GM23338 (cell line): ENCODE measurements at places on chromosomes 1 and 21.

DNA sequence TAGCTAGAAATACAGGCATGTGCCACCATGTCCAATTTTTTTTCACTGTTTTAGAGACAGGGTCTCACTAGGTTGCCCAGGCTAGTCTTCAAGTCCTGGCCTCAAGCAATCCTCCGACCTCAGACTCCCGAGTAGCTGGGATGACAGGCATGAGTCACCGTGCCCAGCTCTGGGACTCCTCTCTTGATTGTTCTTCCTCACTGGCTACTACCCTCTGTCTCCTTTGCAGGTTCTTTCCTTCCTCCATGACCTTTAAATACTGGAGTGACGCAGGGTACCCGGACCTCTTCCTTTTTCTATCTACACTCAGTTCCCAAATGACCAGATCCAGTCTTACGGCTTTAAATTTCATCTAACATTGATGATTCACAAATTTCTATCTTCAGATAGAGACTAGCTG is 34.9 kb downstream of the ASH1L start:
- H3K4me3 ChIP-seq: no peak overlapping the region
- H3K27ac ChIP-seq: no peak overlapping the region
- DNase-seq: no peak
- H3K36me3 ChIP-seq: no peaks in the 10 kb centered on the region

DNA sequence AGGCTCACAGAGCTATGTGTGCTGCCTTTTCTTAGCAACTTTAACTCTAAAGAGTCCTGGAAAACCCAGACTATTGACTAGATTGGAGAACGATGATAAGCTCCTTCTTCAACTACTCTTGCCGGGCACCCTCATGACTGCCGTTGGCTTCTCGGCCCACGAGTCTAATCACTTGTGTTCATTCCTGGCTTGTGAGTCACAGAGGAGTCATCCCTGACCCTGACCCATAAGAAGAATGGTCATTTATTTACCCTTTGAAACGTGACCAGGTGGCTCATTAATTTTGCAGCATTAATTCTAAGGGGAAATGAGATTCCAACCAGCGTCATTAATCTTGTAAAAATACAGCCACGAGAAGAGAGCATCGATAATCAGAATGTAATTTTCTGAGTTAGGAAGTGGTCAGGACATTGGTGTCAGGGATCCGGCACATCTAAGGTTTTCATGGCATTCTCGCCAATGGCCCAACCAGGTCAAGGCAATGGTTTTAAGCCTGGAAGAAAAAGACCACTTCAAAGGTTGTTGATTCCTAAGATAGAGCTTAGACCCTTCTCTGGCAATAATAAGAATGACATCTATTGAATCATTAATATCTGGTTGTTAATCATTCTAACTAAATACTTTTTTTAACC is 183.6 kb upstream of the RUNX1 start:
- no peak overlapping the region for H3K27ac ChIP-seq
- no peaks in the 10 kb centered on the region; the same call in 1 of the 2 replicates for H3K4me1 ChIP-seq
- DNase-seq: no peak
- H3K27me3 ChIP-seq: no peaks in the 10 kb centered on the region
- H3K36me3 ChIP-seq: no peaks in the 10 kb centered on the region

DNA sequence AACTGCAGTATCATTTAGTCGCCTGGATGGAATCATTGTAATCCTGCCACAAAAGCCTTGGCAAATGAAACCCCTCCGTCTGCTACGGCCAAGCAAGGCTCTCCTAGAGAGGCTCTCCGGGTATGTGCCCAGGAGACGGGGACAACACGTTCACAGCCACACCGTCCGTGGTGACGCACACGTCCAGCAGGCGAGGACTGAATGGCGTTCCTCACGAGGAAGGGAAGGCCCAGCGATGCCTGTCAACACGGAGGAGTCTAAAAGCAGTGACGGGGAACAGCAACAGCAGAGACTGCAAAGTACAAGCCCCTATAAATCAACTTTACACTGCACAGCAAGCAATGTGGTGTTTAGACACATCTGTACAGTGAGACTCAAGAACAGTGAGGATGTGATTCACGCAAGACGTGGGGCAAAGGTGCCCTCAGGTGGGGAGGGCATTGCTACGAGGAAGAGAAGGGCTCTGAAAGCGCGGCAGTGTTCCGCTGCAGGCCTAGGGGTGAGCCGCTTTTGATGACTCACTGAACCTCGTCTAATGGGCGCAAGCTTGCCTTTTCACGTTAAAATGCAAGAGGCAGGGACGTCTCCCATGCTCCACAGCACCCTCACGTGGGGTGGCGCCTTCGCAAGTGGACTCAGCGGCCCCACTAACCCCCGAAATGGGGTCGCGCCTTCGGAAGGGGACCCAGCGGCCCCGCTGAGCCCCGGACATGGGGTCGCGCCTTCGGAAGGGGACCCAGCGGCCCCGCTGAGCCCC is 6.8 kb downstream of the WRAP73 start:
- H3K4me3 ChIP-seq: no peak overlapping the region
- 0 out of 2 replicates have a peak, but pooled peaks cover 17% of the 10 kb centered on the region for H3K36me3 ChIP-seq
- H3K27ac ChIP-seq: no peak overlapping the region
- H3K4me1 ChIP-seq: no peaks in the 10 kb centered on the region

- H3K27me3 ChIP-seq: no peaks in the 10 kb centered on the region
- H3K36me3 ChIP-seq: no peaks in the 10 kb centered on the region
- H3K27ac ChIP-seq: no peak overlapping the region
Measured at GRCh38 chr1:52970149-52970548, 43.1 kb downstream of the SCP2 start.

GRCh38 chr1:208433971-208434370 is 189.8 kb upstream of the PLXNA2 start:
- no peak for DNase-seq
- H3K4me1 ChIP-seq: peaks cover 11% of the 10 kb centered on the region
- no peaks in the 10 kb centered on the region for H3K36me3 ChIP-seq
- H3K27me3 ChIP-seq: no peaks in the 10 kb centered on the region

GRCh38 chr1:114144016-114144415 is 9.7 kb downstream of the SYT6 start:
- no peaks in the 10 kb centered on the region for H3K27me3 ChIP-seq
- H3K4me1 ChIP-seq: peaks cover 49% of the 10 kb centered on the region
- H3K4me3 ChIP-seq: no peak overlapping the region
- 0 out of 2 replicates have a peak overlapping the region, but pooled peaks have one; percentile 51 for H3K27ac ChIP-seq
- H3K36me3 ChIP-seq: 0 out of 2 replicates have a peak, but pooled peaks cover 9% of the 10 kb centered on the region

DNA sequence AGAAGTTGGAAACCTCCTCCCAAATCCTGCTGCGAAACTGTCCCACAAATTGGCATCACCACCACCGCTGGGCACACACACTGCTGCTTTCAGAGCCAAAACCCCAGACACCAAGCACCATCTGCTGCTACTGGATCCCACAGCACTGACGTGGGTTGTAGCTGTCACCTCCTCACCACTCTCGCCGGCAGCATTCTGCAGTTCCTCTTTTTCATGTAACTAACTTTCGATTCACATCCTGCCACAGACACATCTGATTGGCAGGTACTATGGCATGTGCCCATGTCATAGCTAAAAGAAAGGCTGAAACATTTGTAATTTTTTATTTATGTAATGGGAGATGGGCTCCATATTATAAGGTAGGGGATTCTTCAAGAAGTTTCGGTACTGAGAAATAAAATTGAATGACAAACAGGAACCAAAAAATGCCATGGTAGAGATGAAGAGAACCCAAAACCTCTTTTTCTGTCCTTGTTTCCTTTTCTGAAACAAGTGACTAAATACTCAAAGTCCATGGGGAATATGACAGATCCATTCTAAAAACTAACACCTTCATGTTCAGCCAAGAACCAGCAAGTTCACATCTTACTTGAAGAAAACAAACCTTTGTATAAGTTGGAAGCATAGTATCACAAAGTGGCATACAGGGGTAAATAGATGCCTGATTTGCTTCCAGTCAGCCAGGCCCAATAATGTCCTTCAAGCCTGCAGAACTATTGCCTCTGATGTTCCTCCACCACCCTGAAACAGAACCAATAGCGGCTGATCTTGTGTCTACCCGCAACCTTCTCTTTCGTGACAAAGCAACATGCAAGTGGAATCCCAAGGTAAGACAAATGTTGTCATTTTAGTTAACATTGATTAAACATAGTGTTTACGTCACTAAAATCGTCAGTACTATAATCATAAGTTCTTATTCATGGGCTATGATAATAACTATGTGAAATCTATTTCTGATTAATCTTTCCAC is 26.6 kb upstream of the RGS13 start:
- DNase-seq: no peak
- H3K36me3 ChIP-seq: no peaks in the 10 kb centered on the region
- H3K4me3 ChIP-seq: no peak overlapping the region

DNA sequence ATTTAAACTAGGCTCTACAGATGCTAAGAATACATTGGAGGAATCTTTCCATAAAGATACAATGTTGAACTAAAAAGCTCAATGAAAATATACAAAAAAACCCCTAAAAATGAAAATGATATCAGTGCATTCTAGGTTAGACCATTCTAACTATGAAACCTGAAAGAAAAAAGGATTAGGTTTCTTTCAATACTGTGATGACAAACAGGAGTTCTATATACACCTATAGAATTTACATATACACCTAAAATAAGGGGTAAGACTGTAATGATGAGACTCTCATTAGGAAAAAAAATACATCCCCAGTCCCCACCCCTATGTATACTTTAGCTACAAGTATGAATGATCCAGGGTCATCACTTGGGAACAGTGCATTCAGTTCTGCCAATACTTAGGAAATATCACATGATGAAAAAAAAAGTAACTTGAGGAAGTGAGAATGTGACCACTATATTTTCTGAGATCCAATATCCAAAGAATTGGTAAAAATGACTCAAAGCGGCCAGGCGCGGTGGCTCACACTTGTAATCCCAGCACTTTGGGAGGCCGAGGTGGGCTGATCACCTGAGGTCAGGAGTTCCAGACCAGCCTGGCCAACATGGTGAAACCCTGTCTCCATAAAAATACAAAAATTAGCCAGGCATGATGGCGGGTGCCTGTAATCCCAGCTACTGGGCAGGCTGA is 26.3 kb downstream of the SELENOF start:
- no peaks in the 10 kb centered on the region for H3K4me1 ChIP-seq
- H3K27ac ChIP-seq: no peak overlapping the region
- no peak for DNase-seq
- H3K27me3 ChIP-seq: no peaks in the 10 kb centered on the region
- H3K36me3 ChIP-seq: no peaks in the 10 kb centered on the region

DNA sequence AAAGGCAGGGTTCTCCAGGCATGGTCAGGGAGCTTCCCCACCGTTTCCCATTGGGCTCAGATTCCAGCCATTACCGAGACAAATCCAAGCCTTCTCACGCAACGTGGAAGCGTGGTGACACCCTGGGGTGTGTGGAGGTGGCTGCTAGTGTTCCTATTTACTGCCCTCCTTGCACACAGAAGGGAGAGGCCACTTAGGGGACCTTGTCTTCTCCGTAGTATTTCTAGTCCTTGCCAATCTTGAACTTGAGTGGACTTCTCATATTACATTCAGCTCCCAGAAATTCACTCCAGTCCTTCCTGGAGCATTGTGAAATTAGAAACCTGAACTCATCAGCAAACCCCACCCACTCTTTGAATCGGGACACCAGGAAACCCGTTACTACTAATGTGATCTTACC is 131.6 kb downstream of the AJAP1 start:
- H3K27me3 ChIP-seq: no peaks in the 10 kb centered on the region
- no peak overlapping the region for H3K27ac ChIP-seq
- H3K4me3 ChIP-seq: no peak overlapping the region

- no peak overlapping the region for H3K4me3 ChIP-seq
- H3K27ac ChIP-seq: no peak overlapping the region
- H3K36me3 ChIP-seq: no peaks in the 10 kb centered on the region; the same call in 1 of the 2 replicates
- no peaks in the 10 kb centered on the region for H3K4me1 ChIP-seq
- DNase-seq: no peak
- no peaks in the 10 kb centered on the region for H3K27me3 ChIP-seq
Measured at GRCh38 chr1:4681026-4681425, 26.6 kb downstream of the AJAP1 start.

DNA sequence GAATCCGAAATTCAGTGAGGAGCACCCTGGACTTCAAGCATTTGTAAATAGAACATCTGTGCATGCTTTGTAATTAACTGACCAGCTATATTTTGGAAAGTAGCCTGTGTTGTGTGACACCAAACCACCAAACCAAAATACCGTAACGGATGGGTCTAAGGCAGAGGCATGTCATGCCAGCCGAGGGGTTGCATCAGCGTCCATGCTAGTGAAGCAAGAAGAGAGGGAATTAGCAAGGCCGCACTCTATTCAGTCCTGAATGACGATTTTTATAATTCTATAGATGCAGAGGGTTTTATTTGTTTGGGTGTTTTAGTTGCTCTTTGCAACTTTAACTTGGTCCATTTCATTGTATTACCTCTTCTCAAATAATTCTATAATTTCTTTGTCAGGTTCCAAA is 116.8 kb upstream of the SMYD2 start:
- H3K27ac ChIP-seq: no peak overlapping the region
- no peak for DNase-seq
- H3K4me3 ChIP-seq: no peak overlapping the region

GRCh38 chr1:38941527-38942019 is at the start of gene RHBDL2:
Gene RHBDL2, minus strand, starts transcription at chr1:38941830. Its CDS starts 22,618 bp downstream, at chr1:38919212.
- H3K4me1 ChIP-seq: no peaks in the 10 kb centered on the region
- peak; percentile 32 for DNase-seq
- no peaks in the 10 kb centered on the region for H3K27me3 ChIP-seq
- H3K4me3 ChIP-seq: 0 out of 2 replicates have a peak within 1 kb of the TSS, but pooled peaks have one; percentile 35
- no peaks in the 10 kb centered on the region for H3K36me3 ChIP-seq

DNA sequence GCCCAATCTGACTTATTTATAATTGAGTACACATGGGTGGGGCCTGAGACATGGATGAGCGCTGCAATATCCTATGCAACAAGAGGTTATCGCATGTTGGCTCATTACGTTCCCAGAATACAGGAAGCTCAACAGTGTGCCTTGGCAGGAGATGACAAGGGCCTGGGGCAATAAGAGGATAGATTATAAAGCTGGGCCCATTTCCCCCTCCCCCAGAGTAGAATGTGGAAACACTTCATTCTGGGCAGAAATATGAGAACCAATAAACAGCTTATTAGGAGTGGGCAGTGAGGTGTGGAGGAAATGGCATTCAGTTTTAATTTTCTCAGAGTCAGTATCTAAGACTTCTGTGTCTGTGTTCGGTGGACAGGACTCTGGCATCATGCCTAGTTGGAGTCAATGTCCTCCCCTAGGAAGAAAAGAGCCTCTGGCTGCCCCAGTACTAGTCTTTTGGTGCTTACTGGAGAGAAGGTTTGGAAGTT is 92.8 kb downstream of the PIK3R3 start:
- H3K27me3 ChIP-seq: peaks cover 5% of the 10 kb centered on the region
- DNase-seq: no peak
- H3K27ac ChIP-seq: no peak overlapping the region
- H3K36me3 ChIP-seq: no peaks in the 10 kb centered on the region
- no peak overlapping the region for H3K4me3 ChIP-seq

- peak; percentile 35 for DNase-seq
- no peaks in the 10 kb centered on the region for H3K27me3 ChIP-seq
- H3K27ac ChIP-seq: no peak overlapping the region
- no peaks in the 10 kb centered on the region for H3K36me3 ChIP-seq
Measured at GRCh38 chr1:240111558-240111957, 19.9 kb downstream of the FMN2 start.
